ENCODE measurements at places on chromosomes 5 and 9. TPM values are rescaled to one million over a fixed set of nuclear protein-coding genes. Genes with fewer than 3 reads are reported as not detected.

GRCh38 chr5:137300411-137301240 is 198.5 kb downstream of the SPOCK1 start:
- peak; percentile 23 for DNase-seq

GRCh38 chr5:159678657-159679392 is 237.5 kb upstream of the ADRA1B start:
- no peak for DNase-seq

Gene STPG3
- total RNA-seq, result not detected

DNA sequence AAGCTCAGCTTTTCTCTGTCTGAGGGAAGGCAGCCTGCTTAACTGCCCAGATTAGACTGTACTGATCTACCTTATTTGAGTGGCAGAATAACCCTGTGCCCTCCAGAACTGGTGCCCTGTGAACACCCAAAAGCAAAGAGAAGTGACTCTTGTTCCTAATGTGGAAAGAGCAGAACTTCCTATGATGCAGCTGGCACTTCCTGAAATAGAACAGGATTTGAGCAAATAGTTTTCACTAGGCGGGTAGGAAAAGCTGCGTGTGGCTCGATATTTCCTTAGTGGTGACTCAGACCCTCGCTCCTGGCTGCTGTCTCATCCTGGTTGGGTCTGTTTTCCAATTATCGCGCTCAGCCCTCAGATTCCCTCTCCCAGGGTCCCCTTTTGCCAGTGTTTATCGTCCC is 89.9 kb downstream of the SH3TC2 start:
- peak; percentile 80 for DNase-seq

Gene SCGB3A2
- not detected for total RNA-seq

DNA sequence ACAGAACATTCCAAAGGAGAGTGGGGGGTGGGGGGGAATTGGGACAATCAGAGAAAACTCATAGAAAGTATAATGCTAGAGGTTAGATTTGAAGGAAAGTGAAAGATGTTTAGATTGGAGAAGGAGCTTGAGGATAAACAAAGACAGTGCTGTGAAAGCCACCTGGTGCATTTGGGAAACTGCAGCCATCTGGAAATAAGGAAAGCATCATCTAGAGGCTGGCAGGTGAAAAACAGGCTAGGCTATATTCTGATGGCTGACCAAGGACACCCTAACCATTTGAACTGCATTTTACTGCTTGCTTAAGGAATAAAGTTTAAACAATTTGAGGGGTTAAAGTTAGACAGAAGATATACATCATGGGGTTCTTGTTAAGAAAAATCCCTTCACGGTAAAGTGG is 296.4 kb downstream of the CETN3 start:
- DNase-seq, result no peak

DNA sequence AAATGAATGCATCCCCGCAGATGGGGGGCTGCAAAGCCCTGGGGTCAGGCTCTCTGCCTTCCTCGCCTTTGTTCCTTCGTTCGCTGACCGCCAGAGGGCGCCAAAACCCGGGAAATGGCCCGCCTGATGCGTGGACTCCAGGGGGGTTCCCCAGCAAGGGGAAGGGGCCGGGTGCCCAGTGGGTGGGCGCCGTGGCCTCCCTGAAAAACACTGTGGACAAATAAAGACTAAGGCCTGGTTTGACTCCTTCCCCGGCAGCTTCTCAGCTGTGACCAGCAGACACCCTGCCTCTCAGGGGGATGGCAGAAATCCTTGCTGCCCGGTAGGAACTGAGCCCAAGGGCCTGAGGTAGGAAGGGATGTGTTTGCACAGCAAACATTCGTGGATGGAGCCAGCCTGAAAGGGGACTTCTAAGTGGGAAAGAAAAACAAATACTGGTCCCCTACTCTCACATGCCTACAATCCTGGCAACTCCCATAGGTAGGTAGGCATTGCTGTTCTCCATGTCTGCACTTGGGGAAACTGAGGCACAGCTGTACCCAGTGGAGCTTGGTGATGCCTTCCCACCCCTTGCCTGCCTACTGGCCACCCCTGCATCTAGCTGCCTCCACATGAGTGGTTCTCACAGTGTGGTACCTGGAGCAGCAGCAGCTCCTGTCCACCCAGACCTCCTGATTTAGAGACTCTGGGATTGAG is 57.7 kb downstream of the DUSP1 start:
- peak; percentile 59 for DNase-seq

Gene ADCY2
- total RNA-seq, result 17.5 TPM

GRCh38 chr5:106894964-106895363 is 775.8 kb downstream of the EFNA5 start:
- DNase-seq, result peak; percentile 27

- DNase-seq, result peak; percentile 52
These were observed 19.5 kb downstream of the CXXC5 start for GRCh38 chr5:139667730-139668063.

- peak; percentile 22 for DNase-seq
These were observed 3.6 kb upstream of the NKX2-5 start for GRCh38 chr5:173238312-173239232.

GRCh38 chr5:131684595-131684994 is 49.6 kb upstream of the RAPGEF6 start:
- DNase-seq, result no peak

GRCh38 chr9:104869811-104870210 is 58.1 kb downstream of the ABCA1 start:
- no peak for DNase-seq

Gene IL13
- not detected for total RNA-seq

Gene NEUROG1
- total RNA-seq, result not detected

Gene EEIG1
- total RNA-seq, result 5.1 TPM

GRCh38 chr9:93820667-93821306 is 134.4 kb downstream of the BARX1 start:
- DNase-seq, result peak; percentile 26

DNA sequence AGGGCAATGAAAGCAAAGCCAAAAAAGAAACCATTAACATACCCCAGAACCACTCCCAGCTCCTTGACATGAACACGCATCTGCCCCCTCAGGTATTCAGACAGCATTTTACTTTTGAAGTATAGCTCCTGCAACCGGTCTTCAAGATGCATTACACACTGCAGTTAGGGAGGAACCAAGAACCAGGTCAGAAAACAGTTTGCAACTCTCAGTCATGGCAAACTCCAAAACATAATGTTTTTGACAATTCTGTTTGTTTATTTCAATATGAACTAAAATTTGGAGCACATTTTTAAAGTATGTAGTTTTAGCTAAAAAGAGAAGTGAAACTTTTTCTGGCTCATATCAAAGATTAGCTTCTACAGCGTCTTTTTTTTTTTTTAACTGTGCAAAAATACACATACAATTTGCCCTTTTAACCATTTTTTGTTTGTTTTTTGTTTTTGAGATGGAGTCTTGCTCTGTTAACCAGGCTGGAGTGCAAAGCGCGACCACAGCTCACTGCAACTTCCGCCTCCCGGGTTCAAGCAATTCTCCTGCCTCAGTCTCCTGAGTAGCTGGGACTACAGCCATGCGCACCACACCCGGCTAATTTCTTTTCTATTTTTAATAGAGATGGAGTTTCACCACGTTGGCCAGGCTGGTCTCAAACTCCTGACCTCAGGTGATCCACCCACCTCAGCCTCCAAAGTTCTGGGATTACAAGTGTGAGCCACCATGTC is 12.2 kb upstream of the RAPGEF6 start:
- DNase-seq, result no peak

Gene PLK2
- 103 TPM for total RNA-seq

DNA sequence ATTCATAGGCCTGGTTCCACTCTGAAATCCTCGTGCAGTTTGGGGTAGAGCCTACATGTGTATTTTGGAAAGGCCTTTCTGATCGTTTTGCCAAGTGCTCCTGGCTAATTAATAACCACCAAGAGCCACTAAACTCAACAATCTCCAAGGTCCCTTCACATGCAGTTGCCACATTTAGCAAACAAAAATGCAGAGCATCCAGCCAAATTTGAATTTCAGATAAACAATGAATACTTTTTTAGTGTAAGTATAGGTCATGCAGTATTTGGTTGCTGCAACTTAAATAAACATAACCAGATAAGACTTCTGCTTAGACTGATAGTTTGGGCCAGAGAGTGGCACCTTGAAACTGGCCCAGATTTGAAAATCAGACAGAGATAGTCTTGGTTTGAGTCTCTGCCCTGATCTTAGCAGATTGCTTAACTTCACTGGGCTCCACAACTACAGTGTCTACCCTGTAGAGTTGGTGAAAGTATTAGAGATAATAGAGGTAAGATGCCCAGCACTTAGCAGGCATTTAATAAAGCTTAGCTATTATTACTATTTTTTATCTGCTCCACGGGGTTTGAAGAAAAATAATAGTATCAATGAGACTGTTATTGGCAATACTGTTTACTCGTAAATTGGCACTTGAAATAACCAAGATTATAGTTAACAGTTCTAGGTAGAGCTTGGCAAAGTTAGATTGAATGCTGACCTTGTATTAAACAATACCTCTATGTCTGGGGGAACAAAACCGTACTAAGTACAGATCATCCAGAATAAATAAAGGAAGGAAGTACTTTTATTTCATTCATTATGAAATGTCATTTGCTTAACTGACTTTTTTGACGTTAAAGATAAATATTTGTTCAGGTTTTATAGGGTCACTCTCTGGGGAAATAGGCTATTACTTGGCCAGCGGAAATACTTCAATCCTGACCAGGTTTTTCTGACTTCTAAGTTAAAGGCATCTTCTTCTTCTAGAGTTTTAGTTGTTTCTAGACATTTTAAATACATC is 274.8 kb downstream of the DOCK8 start:
- no peak for DNase-seq

Gene ARHGEF39
- 1.4 TPM for total RNA-seq

GRCh38 chr5:122267185-122267584 is 44.9 kb upstream of the SNCAIP start:
- no peak for DNase-seq

DNA sequence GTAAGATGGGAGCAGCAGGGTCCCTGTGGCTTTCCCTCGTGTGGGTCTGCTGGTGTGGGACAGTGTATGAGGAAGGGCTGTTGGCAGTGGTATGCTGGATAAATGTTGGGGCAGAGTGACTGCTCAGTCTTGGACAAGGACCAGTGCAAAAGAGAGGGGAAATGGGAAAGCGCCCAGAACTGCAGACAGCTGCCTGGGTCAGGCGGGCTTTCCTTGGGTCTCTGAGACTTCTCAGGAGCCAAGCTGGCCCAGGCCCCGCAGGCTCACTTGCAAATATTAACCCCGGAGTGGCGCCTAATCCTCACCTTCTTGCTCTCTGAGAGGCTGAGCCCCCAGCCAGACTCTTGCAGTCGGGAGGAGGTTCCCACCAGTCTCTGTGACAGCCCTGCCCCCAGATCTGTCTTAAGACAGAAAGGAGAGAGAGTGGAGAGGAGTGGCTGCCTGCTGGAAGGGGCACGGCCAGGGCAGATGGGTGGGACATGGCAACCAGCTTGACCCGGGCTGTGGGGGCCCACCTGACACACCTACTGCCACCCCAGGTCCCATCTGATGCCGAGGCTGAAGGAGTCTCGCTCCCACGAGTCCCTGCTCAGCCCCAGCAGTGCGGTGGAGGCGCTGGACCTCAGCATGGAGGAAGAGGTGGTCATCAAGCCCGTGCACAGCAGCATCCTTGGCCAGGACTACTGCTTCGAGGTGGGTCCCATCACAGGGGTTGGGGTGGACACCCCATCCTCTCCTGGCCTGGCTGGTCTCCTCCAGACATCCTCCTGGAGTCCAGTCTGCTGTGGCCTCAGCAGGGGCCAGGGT is 105.2 kb downstream of the DAB2IP start:
- DNase-seq, result peak; percentile 65

Gene PAX5
- under 0.01 TPM for total RNA-seq

DNA sequence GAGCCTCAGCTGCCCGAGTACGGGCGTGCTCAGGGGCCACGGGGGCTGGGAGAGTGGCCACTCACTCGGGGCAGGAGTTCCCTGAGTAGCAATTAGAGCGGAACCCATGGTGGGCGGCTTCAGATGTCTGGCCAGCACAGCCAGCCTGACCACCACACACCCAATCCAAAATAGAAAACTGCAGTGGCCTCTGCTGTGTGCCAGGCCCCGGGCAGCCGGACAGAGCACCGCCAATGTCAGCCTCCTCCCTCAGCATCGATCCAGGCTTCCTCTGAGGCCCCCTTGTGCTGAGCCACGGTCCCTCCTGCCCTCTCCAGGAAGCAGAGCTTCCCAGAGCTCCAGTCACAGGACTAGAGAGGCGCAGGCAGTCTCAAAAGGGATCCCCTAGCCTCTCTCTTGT is 2.7 kb downstream of the ADAMTS2 start:
- DNase-seq, result peak; percentile 57

- no peak for DNase-seq
These were observed 19.4 kb downstream of the ERGIC1 start for GRCh38 chr5:172853355-172853975.

DNA sequence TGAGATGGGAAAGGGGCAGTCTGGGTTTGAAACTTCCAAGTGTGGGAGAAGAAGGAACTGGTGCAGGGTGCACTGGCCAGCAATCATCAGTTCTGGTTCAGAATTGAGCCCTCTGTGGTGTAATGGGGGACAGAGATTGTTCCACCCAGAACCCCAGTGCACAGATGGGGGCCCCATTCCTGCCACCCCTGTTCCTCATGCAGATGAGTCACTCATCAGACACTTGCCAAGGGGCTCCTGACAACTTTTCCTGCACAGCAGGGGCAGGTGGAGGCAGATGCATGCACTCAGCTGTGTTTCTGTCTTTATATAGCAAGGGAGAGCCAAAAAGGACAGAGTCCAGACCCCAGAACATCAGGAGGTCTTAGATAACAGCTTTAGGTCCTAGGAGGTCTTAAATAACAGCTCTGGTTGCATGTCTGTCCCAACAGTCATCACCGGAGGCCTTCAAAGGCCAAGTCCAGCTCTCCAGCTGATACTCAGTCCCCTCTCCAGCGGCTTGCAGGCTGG is 252.9 kb downstream of the HSPA4 start:
- no peak for DNase-seq

Gene SV2C
- under 0.01 TPM for total RNA-seq

DNA sequence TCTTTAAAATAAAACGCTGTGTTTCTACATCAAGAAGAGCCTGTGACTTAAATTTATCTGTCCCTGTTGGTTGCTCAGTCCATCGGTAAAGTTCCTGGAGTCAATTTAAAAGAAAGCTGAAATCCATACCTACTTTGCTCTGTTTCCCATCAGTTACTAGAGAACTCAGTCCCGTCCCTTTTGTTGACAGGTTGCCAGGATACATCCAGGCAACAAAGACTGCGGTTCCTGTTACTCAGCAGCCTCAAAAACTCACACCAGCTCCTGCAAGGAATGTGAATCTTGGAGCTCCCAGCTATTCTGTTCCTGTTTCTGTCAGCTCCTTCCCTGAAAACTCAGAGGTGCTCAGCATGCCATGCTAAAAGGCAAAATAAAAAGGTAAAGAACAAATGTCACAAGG is at the start of gene ZNF474:
ZNF474 (plus strand) TSS at position 241 of the 400 bp plus-strand sequence. CDS start 22,445 bp downstream, outside the sequence.
- DNase-seq, result peak; percentile 97

DNA sequence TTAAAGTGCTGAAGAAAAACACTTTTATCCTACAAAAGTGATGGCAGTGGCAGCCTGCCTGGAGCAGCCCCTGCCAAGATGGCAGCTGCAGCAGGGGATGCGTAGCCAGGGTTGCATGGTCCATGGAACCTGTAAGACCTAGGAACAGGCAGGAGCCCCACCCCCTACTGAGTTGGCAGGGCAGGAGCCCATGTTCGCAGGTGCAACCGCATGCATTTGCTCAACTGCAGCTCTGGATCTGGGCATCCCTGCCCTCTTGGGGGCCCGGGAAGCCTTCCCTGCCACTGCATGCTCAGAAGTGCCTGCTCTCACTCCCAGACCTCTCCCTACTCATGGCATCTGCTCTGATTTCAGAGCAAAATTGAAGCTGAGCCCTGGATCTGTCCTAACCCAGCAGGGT is 779.6 kb downstream of the CDH18 start:
- no peak for DNase-seq

Gene TBC1D2
- total RNA-seq, result 1.0 TPM

GRCh38 chr5:34452170-34452828 is 203.8 kb upstream of the RAI14 start:
- DNase-seq, result no peak

Gene F12
- total RNA-seq, result 0.27 TPM

GRCh38 chr5:82362636-82363035 is 84.5 kb upstream of the RPS23 start:
- DNase-seq, result no peak

Data from muscle of leg (tissue), 16 donors.